ENCODE measurements at places on chromosomes 4 and X. TPM values are rescaled to one million over a fixed set of nuclear protein-coding genes. Genes with fewer than 3 reads are reported as not detected.

ATP11C gene
- total RNA-seq = 16.7 TPM

F8A2 gene
- total RNA-seq = not detected

MSX1 gene
- total RNA-seq = not detected

SAGE1 gene
- total RNA-seq = not detected

MTTP gene
- total RNA-seq = 0.43 TPM

TRIML2 gene
- total RNA-seq = not detected
